ENCODE measurements at places on chromosomes 12 and 14.
A peak's percentile ranks its signal among the peaks of the same experiment; 100 is the strongest.

DNA sequence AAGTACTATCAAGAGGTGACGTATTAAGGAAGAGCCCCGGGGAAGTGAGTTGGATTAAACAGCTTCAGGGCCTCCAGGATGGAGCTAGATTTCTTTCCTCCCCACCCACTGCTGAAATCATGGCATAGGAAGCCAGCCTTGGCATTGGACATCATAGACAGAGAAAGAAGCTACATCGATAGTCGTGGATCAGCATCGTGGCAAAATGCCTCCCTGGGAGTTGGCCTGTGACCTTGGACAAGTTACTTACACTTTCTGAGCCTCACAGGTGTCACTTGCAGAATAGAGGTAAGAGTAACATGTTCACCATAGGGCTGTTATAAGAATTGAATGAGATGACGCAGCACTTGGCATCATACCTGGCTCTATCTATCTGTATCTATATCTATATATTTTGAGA lies 5.9 kb downstream of the ANKRD33 start:
- DNase-seq = no peak

- DNase-seq = no peak
Observed at GRCh38 chr12:46263140-46264016, 5.5 kb downstream of the SLC38A1 start.

DNA sequence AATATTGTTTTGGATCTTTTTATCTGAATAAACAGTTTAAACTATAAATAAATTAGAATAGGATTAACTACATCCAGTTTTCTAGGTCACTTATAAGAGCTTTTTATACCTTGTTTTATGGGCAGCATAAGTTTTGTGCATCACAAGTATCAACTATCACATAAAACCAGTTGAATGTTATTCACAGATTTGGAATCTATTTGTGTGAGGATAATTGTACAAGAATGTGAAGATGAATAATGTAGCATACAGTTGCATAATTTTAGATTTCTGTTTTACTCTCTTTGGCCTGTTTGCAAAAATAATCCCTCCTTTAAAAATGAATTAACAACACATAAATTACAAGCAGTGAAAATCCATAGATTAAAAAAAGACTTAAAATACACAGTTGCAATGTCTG lies 88.8 kb downstream of the SCFD1 start:
- no peak for DNase-seq

DNA sequence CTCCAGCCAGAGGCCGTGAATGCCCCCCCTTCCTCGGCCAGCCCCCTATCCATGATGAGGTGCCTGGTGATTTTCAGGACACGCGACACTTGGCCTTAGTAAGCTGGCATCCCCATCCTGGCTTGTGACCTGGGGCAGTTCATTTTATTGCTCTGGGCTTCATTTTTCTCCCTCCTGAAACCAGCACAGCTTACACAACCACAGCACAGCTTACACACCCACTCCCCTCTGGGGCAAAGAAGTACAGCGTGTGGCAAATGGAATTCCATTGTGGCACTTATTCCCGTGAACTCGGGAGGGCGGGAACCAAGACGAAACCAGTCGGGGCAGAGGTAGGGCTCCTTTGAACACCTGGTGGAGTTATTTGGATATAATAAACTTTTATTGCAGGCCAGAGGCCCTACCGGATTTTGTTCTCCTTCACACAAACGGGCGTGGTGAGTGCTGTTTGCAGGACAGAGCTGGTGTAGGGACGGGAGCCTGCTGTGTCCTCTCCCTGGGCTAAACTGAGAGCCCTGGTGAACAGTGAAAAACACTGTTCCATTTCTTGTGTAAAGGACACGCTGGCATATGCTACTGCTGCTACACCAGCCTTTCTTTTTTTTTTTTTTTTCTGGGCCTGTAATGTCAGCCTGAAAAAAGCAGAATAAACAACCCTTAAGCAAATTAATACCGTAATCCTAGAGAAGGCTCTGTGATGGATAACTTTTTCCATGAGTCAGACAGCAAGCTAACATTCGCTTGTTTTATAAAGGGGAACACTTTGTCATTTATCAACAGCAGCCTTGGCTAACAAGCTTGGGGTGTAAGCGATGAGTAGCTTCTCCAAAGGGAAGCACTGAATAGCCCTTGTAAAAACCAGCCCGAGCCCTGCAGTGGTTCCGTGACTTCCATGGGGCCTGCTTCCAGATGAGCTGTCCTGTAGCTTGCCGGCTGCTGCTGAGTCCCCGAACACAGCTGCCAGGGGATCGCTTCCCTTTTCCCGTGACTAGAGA lies 29.3 kb downstream of the CD9 start:
- no peak for DNase-seq

- DNase-seq = no peak
Observed at GRCh38 chr14:102903889-102904512, 18.5 kb upstream of the AMN start.

DNA sequence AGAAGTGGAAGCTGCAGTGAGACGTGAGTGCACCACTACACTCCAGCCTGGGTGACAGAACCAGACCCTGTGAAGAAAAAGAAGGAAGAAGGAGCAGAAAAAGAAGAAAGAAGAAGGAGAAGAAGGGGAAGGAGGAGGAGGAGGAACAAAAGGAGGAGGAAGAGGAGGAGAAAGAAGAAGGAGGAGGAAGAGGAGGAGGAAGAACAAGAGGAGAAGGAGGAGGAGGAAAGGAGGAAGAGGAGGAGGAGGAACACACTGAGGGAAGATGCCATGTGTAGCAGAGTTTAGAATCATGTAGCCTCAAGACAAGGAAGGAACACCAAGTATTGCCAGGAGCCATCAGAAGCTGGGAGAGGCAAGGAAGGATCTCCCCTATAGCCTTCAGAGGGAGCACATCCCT lies 241.5 kb downstream of the KSR2 start:
- DNase-seq = no peak

- peak; percentile 40 for DNase-seq
Observed at GRCh38 chr14:90235179-90235976, 21.0 kb upstream of the PSMC1 start.

- DNase-seq = no peak
Observed at GRCh38 chr14:83483063-83483462, 1949.4 kb upstream of the SEL1L start.

DNA sequence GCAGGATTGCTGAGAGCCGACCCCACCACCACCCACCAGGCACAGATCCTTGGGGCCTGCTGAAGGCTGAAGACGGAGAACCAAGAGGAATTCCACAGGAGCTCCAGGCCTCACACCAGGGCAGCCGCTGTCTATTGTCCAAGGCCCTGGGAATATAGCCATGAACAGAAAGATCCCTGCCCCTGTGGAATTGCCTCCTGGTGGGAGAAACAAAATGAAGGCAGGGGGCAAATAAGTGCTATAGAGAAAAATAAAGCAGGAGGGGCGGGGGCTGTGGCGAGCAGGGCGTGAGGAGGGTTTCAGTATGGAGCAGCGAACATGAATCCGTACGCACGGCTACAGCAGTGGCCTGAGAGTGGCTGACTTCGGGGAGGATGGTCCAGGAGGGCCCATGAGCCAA lies 96.1 kb downstream of the EML1 start:
- DNase-seq = no peak

GRCh38 chr12:2372735-2373134 lies 319.9 kb downstream of the CACNA1C start:
- DNase-seq = no peak

- no peak for DNase-seq
Observed at GRCh38 chr14:85531141-85531586, 1.2 kb downstream of the FLRT2 start.

- no peak for DNase-seq
Observed at GRCh38 chr12:124537525-124538193, 29.8 kb downstream of the NCOR2 start.

DNA sequence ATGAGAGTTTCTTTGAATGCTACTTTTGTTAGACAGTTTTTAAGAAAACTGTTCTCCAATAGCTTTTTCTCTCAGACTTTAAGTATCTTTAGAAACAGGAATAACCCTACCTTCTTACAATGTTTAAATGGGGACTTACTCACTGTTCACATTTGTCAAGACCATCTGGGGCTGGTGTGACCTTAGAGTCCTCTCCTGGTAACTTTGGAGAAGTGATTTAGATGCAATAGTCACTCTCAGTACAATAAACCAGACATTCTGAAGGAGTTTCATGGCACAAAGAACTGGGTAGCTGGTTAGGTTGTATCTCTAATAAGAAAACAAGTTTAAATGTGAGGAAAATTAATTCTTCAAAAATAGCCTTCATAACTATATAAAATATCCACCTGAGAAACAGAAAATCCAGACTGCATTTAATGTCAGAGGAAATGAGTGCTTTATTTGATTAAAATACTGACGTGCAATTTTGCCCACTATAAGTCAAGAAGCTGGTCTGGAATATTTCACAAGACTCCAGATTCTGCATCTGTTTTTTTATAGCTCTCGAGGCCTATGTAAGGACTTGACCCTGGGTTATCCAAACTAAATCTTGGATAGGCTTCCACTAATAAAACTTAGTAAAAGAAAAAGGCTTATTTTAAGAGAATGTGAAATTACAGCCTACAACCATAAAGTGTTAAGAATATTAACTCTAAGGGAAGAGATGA lies 108.7 kb downstream of the PTGER2 start:
- no peak for DNase-seq

- DNase-seq = no peak
Observed at GRCh38 chr14:50790589-50790988, 40.4 kb downstream of the NIN start.

GRCh38 chr12:69388371-69388770 lies 28.8 kb downstream of the YEATS4 start:
- no peak for DNase-seq

DNA sequence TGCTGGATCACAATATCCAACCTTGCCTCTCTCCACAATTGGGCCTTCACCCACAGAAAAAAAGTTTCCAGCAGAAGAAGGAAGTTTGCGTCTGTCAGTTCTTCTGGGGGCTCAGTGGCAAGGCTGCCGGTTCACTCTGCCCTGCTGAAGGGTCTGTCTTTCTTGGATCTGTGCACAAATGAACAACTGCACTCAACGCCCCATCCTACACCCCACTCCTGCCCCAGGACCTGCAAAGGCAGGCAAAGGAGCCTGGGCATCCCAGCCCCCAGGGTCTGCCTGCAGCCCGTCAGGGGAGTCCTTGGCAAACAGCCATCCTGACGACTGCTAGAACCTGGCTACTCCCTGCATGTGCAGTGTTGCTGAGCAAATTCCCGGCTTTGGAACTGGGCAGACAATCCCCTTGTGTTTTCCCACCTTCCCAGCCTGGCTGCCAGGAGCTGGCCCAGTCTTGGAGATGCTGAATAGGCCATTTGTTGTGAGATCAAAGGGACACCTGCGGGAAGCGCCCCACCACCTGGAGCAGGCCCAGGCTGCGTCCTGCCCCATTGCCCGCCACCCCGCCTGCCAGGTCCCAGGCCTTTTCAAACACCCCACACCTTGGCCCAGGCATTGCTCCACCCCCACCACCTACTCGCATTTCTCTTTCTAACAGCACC lies 311.9 kb downstream of the BCL11B start:
- DNase-seq = no peak

GRCh38 chr12:116133149-116133548 lies 144.3 kb downstream of the MED13L start:
- DNase-seq = no peak

- no peak for DNase-seq
Observed at GRCh38 chr12:90510948-90511347, 444.0 kb downstream of the CCER1 start.

GRCh38 chr12:49974677-49975317 lies 2.0 kb downstream of the AQP6 start:
- DNase-seq = no peak

GRCh38 chr12:62106547-62107185 lies 153.5 kb upstream of the USP15 start:
- DNase-seq = no peak

GRCh38 chr12:116183741-116184141 lies 93.8 kb downstream of the MED13L start:
- DNase-seq = no peak

- no peak for DNase-seq
Observed at GRCh38 chr14:53062856-53063255, 90.3 kb downstream of the DDHD1 start.

DNA sequence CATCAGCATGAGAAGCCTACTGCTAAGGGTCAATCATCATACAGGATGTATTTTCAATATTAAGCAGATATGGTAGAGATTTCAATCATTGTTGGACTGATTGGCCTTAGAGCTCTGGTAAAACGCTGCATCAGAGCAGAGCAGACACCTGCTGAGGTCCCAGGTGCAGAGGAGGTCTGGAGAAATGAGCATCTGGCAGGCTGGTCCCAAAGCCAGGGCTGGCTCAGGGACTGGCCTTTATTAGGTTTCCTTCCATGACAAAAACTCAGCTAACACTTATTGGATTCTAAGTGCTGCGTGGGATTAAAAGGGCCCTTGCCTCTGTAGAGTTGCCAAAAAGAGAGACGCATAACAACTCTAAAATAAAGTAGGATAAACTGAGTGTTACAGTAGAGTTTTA lies 29.7 kb downstream of the AKAP6 start:
- DNase-seq = no peak

GRCh38 chr12:58069268-58069963 lies 128.0 kb downstream of the ATP23 start:
- DNase-seq = no peak

- peak; percentile 90 for DNase-seq
Observed at GRCh38 chr14:24241829-24242443, 487 bp downstream of the TINF2 start.

DNA sequence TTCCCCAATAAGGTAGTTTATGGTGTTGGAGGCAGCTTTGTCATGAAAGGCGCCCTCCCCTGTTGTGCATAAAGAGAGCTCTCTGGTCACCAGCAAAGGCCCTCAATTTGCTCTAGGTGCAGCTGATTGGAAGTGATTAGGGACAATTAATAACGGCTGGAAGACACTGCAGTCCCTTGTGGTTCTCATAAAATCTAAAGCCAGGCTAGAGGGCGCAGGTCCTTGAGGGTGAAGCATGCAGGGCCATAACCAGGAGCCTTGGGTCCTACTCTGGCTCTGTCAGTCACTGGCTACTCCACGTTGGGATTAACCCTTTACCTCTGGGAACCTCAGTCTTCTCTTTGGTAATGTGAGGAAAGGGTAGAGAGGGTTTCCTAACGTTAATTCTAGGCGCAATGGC lies 1.9 kb downstream of the DAAM1 start:
- DNase-seq = no peak

DNA sequence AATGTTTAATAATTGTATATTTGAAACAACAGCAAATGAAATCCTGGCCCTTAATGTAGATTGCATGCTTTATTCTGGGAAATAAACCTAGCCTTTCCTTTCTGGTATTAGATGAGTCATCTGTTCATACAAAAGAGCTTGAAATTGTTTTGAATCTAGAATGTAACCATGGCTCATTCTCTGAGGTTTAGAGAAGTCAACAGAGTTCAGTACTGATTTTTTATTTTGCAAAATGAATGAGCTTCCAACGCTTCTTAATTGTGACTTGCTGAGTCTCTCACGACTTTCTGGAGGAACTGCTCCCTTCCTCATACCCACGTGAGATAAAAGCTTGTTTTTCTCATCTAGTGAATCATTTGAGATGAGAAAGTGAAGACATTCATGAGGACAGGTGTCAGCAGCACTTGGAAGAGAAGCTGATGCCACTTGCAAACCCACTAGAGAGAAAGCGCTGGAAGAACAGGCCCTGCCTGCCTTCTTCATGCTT lies 509.6 kb downstream of the VRK1 start:
- no peak for DNase-seq

Data from stimulated activated CD8-positive, alpha-beta memory T cell treated with anti-CD3 and anti-CD28 coated beads, Interleukin-2, amount 100 ng/mL, for 1 hour (primary cell).